ENCODE measurements at places on chromosomes 5 and 9. TPM values are rescaled to one million over a fixed set of nuclear protein-coding genes. Genes with fewer than 3 reads are reported as not detected.

RNF208 gene
- not detected for total RNA-seq

DNA sequence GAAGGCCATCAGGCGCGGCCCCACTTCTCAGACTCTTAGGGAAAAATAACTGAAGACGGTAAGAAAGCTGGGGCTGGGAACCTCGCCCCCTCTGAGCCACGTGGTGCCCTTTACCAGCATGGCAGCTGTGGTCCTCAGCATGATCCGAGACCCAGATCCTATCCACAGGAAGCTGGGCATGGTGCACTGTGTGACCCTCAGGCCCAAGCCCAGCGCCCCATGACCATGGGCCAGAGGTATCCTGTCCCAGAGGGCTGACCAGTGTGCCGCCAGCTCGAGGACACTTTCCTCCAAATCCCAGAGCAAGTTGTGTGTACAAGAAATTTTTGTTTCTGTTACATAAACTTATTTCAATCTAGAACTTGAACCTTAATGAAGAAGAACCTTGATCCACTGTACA lies 28.1 kb downstream of the TERT start:
- DNase-seq, result no peak

DNA sequence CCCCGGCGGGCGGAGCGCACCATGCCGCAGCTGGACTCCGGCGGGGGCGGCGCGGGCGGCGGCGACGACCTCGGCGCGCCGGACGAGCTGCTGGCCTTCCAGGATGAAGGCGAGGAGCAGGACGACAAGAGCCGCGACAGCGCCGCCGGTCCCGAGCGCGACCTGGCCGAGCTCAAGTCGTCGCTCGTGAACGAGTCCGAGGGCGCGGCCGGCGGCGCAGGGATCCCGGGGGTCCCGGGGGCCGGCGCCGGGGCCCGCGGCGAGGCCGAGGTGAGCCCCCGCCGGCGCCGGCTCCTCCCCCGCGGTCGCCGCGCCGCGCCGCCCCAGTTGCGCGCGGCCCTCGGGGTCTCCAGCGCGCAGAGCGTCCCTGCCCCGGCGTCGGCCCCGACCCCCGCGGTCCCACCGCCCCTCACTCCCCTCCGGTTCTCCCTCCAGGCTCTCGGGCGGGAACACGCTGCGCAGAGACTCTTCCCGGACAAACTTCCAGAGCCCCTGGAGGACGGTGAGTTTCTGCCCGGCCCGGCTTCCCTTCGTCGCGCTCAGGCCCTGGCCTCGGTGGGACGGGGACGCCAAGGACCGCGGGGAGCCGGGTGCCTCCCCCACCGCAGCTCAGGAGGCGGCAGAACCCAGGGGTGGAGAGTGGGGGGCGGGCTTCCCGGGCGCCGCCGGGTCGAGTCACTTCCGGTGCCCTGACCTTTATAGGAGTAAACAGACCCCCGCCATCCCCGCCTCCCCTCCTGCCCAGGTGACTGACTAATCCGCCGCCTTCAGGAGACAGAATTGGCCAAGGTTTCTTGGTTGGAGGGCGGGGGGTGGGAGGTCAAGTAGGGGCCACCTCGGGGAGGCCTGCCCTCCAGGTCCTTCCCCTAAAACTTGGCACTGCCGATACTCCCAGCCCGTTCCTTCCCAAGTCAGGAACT lies 665 bp downstream of the TCF7 start:
- no peak for DNase-seq

DNA sequence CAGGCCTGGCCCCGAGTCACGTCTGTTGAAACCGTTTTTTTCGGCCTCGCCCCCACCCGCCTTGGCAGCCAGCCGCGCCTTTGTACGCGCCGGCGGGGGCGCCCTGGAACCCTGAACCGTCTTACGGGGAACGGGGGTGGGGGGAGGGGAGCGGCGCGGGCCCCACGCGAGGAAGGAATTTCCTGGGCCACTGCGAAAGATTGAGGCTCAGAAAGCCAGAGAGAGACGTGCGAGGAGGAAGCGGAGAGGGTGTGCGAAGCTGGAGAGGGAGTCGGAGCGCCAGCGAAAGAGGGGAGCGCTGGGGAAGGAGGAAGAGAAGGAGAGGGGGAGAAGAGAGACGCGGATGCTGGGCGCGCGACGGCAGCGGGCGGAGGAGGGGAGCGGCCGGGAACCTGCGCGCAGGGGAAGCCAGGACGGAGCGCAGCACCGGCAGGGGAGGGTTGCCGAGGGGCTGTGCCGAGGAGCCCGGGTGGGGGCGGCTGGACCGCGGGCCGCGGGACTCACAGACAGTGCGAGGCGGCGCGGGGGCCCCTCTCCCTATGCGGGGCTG lies 4.6 kb upstream of the PRDM12 start:
- no peak for DNase-seq

ANKRA2 gene
- 19.9 TPM for total RNA-seq

GRCh38 chr5:111135363-111135762 lies 43.2 kb downstream of the WDR36 start:
- DNase-seq, result no peak

- no peak for DNase-seq
These were observed 20.0 kb upstream of the CD180 start for GRCh38 chr5:67216564-67216963.

DNA sequence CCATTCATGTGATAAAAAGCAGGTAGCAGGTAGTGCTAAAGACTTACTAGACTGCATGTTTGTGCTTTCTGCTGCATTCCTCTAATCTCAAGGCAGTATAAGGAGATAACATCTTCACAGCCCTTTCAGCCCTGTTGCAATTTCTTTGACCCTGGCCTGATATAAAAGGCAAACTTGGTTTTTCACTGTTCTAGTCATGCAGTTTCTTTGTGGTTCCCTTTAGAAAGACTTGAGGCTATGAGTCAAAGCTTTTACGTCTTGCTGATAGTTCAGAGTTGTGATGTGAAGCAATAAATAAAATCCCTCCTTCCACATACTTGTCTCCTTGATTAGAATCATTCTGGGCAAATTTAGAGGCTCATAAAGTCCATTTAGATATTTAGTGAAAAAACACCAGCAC lies 88.6 kb upstream of the CDKN2B start:
- DNase-seq, result peak; percentile 94

DNA sequence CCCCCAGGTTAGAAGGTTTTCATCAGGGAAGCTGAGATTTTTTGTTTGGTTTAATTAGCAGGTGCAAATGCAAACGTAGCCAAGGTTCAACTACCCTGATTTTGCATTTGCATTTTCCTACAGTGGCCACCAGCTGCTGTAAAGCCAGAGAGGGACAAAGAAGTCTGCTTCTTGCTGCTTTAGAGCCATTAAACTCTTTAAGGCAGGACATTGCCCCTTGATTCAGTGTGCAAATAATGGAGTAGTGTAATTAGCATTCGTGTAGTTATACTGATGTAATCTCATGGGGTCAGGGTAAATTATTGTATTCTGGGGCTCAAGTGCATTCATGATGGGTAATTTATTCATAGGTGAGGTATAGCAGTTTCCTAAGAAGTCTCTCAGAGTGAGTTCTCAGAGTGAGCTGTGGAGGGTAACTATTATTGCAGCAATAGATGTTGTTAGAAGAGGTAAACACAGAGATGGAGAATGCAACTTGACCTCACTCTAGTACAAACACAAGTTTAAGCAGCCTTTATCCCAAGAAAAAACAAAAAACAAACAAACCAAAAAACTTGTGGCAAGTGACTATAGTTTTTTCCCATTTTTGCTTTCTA lies 526.5 kb downstream of the KIF4B start:
- DNase-seq, result no peak

DNA sequence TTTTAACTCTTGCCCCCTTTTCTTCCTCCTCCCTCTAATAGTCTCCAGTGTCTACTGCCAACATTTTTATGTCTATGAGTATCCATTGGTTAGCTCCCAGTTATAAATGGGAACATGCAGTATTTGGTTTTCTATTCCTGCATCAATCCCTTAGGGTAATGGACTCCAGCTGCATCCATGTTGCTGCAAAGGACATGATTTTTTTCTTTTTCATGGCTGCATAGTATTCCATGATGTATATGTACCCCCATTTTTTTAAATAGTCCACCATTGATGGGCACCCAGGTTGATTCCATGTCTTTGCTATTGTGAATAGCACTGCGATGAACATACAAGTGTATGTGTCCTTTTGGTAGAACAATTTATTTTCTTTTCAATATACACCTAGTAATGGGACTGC lies 993.7 kb downstream of the EFNA5 start:
- DNase-seq, result no peak

- peak; percentile 60 for DNase-seq
These were observed 123.5 kb downstream of the TARS1 start for GRCh38 chr5:33563983-33564908.

- DNase-seq, result no peak
These were observed 265.1 kb upstream of the TAS2R1 start for GRCh38 chr5:9895302-9895645.

DNA sequence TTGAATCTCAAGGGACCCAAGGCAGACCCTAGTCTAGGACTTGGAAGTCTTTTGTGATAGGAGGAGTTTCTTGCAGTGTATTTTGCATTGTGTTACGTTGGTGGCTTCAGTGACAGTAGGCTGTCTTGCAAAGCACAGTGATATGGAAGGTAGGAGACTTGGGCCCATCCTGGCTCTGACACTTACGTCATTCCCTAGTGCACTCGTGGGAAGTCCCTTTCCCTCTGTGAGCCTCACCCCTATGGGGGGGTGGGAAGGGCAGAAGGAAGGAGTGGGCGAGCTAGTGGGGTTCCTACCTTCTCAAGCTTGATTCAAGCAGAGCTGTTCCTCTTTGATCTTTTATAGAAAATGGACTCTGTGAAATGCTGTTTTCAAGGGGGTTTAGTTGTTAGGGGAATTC lies 9.2 kb upstream of the TEX53 start:
- no peak for DNase-seq

DNA sequence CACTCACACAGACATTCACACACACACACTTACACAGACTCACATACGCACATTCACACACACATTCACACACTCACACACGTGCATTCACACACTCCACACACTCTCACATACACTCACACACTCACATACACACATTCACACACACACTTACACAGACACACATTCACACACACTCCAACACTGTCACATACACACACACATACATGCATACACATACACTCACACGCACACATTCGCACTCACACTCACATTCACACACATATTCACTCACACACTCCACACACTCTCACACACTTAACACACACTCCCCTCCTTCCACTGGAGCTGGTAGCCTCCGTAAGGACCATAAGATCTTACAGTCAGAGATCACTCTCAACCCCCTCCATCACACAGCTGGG lies 26.2 kb downstream of the CAMK2A start:
- no peak for DNase-seq

OTP gene
- not detected for total RNA-seq

- DNase-seq, result no peak
These were observed 747 bp upstream of the UNC5A start for GRCh38 chr5:176809544-176810080.

- DNase-seq, result peak; percentile 9
These were observed 14.9 kb upstream of the CTXN3 start for GRCh38 chr5:127634007-127634406.

PDZD2 gene
- total RNA-seq, result 0.97 TPM

DNA sequence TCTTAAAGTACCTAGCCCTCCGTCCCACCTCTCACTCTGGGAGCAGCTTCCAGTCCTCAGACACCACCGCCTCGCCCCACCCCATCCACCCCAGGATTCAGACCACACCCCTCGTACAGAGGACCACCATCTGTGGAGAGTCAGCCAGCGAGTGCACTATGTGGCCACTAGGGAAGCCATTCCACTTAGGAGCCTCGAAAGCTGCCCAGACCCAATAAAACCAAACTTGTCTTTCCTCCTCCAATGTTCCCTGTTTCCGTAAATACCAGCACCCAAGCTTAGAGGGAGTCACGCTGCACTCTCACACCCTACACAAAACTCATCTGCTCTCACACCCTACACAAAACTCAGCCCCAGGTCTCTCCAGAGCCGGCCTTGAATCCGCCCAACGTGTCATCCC lies 1.9 kb downstream of the GCNT4 start:
- DNase-seq, result no peak

DNA sequence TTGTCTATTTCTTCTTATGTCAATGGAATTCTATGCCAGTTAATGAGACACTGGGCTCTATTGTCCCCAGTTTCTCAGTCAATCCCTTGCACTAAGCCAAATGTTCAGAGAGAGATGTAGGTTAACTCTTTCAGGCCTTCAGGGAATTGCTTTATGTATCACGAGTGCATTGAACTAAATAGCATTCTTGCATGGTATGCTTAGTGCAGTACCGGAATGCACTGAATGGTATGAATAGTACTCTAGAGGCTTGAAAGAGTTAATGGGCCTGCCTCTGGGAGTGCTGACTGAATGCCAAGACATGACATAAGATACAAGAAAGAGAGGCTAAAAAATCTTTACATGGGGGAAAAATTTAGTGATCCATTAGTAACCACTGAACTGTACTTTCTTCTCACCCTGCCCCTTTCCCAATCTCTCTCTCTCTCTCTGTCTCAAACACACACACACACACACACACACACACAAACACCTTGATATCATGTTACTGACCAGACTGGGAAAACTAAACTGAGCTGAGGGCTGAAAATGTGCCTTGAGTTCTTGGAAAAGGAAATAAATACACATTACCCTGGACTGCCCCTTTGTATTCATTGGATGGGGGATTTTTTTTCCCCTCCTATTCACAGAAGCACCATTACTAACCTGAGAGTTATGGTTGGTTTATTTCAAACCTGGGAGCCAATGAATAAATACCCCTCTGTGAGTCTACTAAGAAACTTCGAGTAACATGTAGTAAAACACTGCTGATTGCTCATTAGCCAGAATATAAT lies 35.4 kb upstream of the TMC1 start:
- peak; percentile 21 for DNase-seq

DNA sequence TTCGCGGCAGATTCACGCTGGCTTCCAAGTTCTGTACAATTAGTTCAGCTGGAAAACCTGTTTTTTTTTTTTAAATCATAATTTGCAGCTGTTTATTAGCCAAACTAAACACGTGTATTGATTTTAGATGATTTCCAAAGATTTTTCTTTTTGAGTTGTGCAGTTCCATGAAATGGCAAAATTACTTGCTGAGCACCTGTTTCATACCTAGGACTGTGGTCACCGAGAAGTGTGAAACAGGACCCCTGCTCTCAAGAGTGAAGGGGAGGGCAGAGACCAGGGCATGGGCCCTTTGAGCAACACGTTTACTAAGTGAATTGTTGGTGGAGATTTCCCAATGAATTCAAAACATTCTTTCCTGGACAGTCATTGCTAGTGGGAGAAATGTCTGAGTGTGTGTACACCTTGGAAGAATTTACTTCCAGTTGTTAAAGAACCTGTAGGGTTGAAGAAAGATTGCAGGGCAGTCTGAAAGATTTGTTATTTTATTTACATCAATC lies 688 bp downstream of the SNX24 start:
- DNase-seq, result peak; percentile 63

GRCh38 chr9:100580257-100580656 lies 2.4 kb downstream of the CAVIN4 start:
- DNase-seq, result no peak

DNA sequence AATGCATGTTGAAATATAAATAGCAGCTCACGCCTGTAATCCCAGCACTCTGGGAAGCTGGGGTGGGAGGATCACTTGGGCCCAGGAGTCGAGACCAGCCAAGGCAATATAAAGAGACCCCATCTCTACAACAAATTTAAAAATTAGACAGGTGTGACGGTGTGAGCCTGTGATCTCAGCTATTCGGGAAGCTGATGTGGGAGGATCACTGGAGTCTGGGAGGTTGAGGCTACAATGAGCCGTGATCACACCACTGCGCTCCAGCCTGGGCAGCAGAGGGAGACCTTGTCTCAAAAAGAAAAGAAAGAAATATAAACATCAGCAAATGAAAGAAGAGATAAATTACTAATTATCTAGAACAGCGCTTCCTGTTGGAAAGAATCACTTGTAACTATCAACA lies 105.0 kb downstream of the MAPKAP1 start:
- no peak for DNase-seq

Data from fibroblast of villous mesenchyme (primary cell).